ENCODE measurements at places on chromosomes 11 and 22. TPM values are rescaled to one million over a fixed set of nuclear protein-coding genes. Genes with fewer than 3 reads are reported as not detected.

DNA sequence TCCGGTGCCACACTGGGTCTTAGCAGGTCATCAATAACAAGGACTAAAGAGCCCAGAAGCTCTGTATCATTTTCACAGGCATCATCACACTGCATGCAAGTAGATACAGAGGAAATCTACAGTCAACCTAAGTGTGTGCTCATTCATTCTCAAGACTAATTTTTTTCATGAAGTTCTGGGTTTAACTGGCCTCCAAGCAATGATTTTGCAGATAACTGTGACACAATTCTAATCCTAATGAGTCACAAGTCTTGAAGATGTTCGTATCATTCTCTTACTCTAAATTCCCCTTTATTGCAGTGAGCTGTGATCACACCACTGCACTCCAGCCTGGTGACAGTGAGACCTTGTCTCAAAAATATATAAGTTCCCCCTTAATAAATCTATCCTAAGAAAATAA is 2.5 kb downstream of the OR52W1 start:
- DNase-seq, result no peak

DNA sequence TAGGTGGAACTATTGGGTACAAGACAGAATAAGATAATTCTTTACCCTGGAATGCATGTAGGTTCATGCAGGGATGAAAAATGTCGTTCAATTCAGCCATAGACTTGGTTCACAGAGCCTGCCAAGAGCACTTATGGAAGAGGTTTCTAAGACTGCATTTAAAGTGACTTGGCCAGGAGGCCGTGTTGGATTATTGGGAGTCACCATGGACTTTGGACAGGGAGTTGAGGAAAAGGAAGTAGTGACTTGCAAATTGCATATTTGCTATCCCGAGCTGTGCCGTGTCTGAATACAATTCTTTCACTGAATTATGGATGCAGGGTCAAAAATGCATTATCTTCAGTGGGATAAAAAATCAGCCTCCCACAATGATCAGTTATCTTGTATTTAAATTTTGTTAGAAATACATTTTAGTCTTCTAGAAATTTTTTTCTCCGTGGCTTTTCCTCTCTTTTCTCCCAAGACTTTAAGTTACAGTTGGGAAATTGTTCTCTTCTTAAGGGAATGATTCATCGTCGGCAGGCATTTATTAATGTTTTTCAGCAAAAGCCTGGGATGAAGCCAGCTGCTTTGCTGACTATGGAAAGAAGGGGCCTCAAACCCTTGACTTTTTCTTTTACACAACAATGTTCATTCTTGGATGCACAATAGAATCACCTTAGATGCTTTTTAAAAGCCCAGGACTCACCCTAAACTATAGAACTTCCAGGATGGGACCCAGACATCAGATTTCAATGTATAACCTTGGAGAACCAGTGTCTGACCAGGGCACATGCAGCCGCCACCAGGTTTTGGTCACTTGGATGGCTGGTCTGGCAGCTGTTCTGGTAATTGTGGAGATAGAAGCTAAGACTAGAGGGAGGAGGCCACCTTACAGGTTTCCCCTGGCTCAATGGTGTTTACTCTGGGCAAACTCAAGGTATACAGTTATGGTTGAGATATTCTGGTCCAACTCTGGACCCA is 70.8 kb downstream of the FAT3 start:
- no peak for DNase-seq

PYGM gene
- total RNA-seq, result 1.4 TPM

MAP6 gene
- 9.9 TPM for total RNA-seq

GRCh38 chr11:119377961-119378667 is 3.4 kb downstream of the USP2 start:
- peak; percentile 86 for DNase-seq

DNA sequence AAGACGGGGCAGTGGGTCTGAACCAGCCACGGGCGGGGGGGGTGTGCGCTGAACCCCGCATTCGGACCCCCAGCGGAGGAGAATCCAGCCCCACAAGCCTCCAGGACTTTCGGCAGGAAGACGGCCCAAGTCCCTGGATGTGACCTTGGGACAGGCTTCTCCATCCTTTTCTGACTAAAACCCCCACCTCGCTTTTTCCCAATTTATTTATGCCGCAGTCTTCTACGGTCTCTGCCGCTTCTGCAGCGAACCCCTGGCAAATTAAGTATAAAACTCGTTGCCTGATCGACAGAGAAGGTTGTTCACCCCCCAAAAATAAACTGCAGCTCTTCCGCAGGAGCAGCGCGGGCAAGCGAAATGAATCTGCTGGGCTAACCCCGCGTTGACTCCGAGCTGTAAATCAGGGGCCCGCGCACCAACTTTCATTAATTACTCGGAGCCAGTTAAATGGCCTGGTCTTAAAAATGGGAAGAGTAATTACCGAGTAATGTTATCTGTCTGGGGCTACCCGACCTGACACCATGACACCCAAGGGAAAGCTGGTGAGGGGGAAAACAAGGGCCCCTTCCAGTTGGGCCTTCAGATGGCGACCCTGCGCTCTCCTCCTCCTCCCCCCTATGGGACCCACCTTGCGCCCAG is 6.6 kb downstream of the WT1 start:
- peak; percentile 24 for DNase-seq

DNA sequence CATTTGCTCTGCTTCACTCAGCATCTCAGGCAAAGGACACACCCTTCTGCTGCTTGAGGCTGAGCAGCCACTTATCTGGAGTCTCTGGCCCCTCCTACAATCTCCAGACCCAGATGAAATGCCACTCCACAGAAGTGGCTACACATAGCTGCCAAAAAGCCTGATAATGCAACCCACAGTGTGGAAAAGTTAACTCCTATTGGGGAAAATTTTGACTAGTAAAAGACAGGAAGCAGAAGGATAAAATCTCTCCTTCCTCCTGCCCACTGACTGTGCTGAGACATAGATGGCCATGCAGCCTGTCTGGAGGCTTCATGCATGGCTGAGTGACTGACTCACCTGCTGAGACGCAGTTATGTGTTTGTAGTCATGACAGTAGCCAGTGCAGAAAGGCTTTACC is 92.3 kb upstream of the TEAD1 start:
- no peak for DNase-seq

- no peak for DNase-seq
Measured at GRCh38 chr11:111301842-111302118, 3.4 kb downstream of the POU2AF3 start.

GRCh38 chr11:1054143-1055108 is 17.9 kb upstream of the MUC6 start:
- no peak for DNase-seq

CDKN1C gene
- 47.8 TPM for total RNA-seq

GRCh38 chr22:40834619-40835018 is 15.5 kb upstream of the SLC25A17 start:
- DNase-seq, result no peak

SNU13 gene
- total RNA-seq, result 171 TPM

GRCh38 chr11:92329646-92330045 is 105.0 kb downstream of the FAT3 start:
- no peak for DNase-seq

GRCh38 chr11:78606667-78607066 is 32.0 kb upstream of the NARS2 start:
- no peak for DNase-seq

MS4A4A gene
- not detected for total RNA-seq

DNA sequence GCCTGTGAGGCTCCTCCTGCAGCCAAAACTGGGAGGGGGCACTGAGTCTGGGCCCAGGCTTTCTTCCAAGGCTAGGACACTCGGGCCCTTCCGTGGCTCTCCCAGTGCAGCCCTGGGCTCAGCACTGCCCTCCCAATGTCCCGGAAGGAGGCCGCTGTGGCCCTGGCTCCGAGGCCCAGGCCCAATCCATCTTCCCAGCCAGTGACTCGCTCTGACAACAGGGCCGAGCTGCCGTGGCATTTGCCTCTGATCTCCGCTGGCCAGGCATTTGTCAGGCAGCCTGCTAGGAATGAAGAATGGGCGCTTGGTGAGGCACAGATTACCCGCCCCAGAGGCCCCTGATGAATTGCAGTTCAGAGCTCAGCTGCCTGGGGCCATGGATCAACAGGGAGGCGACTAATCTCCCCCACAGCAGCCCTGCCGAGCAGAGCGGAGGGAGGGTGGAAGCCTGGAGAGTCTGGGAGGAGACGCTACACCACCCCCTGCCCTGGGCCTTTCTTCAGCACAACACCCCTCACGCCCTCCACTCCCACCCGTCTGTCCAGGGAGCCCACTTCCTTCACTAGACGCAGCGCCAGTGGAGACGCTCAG is 8.3 kb downstream of the FXYD2 start:
- peak; percentile 88 for DNase-seq

MFRP gene
- not detected for total RNA-seq

DNA sequence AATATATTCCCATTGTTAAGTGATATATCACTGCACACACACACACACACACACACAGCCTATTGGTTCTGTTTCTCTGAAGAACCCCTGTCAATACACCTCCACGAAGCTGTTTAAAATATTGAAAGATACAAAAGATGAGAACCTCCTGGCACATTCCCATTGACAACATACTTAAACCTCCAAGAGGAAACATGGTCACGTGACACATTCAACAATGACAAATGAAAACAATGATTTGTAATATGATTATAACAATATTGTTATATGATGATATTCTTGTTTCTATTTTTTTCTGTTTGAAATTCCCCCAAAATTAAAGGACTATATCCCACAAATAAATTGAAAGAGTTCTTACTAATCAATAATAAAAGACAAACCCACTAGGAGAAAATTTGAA is 1344.9 kb downstream of the BRD1 start:
- no peak for DNase-seq

DNA sequence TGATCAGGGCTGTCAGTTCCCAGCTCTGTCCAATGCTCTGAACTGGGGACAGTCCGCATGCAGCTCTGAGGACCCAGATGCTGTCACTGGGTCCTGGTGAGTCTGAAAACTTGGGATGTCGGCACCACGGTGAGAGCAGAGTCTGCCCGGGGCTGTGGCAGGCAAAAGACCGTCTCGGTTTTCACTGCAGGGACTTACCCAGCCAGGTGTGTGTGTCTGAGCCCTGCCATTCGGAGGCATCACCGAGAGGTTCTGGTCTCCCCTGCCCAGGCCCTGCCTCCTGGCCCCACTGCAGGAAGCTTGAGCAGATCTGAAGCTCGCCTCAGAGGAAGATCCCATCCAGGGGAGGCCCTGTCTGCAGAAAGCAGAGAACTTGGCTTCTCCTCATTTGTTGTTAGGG is 5.2 kb downstream of the TP53AIP1 start:
- DNase-seq, result no peak

ART1 gene
- total RNA-seq, result not detected

DNA sequence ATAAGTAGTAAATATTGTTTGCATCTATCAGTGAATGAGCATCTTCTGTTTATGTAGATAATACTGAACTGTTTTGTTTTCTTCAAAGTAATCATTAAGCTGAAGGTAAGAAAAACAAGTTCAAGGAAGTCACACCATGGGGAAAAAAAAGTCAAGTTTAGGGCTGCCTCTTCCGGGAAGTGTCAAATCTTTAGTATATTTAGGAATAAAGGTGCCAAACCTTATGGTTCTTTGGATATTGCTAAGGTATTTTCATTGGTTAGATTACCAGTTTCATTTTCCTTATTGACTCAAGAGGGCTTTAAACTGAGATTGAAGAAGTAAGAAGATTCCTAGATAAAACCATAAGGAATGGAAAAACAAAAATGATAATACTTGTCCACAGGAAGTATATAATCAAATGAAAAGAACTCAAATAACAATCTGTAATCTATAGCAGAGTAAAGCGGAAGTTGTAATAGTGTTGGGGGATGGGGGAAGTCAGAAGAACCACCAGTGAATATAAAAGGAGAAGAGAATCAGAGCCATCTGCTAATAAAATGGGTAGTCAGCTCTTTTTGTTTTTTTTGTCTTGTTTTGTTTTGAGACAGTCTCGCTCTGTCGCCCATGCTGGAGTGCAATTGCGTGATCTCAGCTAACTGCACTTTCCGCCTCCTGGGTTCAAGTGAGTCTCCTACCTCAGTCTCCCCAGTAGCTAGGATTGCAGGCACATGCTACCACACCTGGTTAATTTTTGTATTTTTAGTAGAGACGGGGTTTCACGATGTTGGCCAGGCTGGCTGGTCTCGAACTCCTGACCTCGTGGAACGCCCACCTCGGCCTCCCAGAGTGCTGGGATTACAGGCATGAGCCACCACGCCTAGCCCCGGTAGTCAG is 2.3 kb downstream of the ATM start:
- DNase-seq, result no peak

GRCh38 chr11:107787733-107788132 is 70.9 kb downstream of the SLC35F2 start:
- DNase-seq, result no peak

PLA2G3 gene
- total RNA-seq, result 3.6 TPM

GRCh38 chr11:115676206-115676605 is 172.0 kb upstream of the CADM1 start:
- DNase-seq, result peak; percentile 79

MUC5AC gene
- total RNA-seq, result not detected

TIMM8B gene
- 46.9 TPM for total RNA-seq

MRGPRE gene
- total RNA-seq, result not detected

DNA sequence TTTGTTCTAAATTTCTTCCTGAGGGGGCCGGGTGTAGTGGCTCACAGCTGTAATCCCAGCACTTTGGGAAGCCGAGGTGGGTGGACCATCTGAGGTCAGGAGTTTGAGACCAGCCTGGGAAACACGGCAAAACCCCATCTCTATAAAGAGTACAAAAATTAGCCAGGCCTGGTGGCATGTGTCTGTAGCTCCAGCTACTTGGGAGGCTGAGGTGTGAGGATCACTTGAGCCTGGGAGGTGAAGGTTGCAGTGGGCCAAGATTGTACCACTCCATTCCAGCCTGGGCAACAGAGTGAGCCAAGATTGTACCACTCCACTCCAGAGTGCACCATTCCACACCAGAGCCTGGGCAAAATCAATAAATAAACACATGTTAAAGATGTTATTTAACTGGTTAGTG is 20.6 kb upstream of the TOP3B start:
- DNase-seq, result no peak

KRTAP5-2 gene
- not detected for total RNA-seq

DNA sequence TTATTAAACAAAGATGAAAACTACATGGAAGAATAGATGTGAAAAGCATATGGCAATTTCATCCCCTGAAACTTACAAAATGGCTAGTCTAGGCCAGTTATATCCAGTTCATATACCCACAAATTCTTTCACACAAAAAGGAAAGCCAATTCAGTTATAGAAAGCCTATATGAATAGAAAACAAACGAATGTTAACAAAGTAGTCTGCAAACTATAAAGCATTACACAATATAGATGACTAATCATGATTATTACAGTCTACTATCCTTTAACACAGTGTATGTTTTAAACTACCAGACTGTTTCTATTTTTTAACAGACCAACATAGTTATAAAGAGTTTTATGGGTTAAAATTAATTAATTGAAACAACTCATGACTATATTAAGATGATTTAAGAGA is 12.1 kb downstream of the DCUN1D5 start:
- no peak for DNase-seq

GRCh38 chr11:23976841-23977271 is 520.0 kb upstream of the LUZP2 start:
- no peak for DNase-seq

- DNase-seq, result no peak
Measured at GRCh38 chr22:50536226-50536625, 6.4 kb upstream of the TYMP start.

DNA sequence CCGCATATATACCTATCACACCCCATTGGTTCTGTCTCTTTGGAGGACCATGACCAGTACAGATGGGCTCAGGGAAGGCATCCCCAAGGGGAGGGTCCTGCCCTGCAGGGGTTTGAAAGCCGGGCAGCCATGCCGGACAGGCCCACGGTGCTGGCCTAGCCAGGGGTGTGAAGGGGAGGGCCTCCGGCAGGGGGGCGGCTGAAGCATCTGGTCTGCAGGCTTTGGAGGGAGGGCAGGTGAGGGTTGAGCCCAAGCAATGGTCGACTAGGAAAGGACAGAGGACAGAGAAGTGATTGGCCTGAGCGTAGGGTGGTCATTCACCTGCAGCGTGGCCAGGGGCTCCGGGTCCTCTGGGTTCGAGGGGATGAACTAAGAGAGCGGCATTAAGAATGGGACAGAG is 11.2 kb upstream of the CTSD start:
- DNase-seq, result no peak

All from neural progenitor cell (in vitro differentiated cells).